Astrocyte of the spinal cord (primary cell): ENCODE measurements at places on chromosomes 5 and 9.

DNA sequence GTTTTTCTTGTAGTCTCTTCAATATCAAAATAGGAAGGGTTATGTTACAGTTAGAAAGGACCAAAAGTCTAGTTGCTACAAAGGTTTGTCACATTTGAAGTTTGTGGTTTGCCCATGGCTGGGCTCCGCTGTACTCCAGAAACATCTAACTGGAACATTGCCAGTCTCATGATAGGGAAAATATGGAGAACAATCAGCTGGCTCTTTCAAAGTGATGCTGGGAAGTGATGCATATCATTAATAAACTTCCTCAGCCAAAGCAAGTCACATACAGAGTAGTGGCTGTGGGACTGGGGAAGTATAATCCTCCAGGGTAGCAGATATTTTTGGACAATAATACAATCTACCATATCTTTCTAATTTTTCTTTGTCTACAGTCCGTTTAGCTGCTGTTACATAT is 8.8 kb downstream of the BTF3 start:
- DNase-seq, result no peak

GRCh38 chr5:157288405-157289163 is 22.7 kb downstream of the CYFIP2 start:
- no peak for DNase-seq

- DNase-seq, result peak; percentile 33
Measured at GRCh38 chr9:83623679-83624076, 735 bp downstream of the IDNK start.

GRCh38 chr9:9846557-9846956 is 766.2 kb downstream of the PTPRD start:
- no peak for DNase-seq

DNA sequence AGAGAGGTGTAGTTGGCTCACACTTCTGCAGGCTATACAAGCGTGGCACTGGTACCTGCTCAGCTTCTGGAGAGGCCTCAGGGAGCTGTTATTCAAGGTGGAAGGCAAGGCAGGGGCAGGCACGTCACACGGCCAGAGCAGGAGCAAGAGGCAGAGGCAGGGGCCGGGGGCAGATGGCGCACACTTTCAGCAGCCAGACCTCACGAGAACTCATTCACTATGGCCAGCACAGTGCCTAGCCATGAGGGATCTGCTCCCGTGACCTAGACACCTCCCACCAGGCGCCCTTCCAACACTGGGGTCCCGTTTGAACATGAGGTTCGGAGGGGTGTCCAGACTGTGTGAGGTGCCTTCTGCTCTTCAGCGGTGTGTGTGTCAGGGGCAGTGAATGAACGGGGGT is 71.0 kb upstream of the FCN1 start:
- no peak for DNase-seq

GRCh38 chr9:95874989-95875304 is 544 bp upstream of the ERCC6L2 start:
- no peak for DNase-seq

GRCh38 chr9:137721479-137721878 is 102.7 kb downstream of the EHMT1 start:
- DNase-seq, result no peak
